ENCODE measurements at places on chromosomes 5 and 9. TPM values are rescaled to one million over a fixed set of nuclear protein-coding genes. Genes with fewer than 3 reads are reported as not detected.

- no peak for DNase-seq
Measured at GRCh38 chr5:132223861-132224260, 3.8 kb downstream of the P4HA2 start.

The DMGDH gene
- total RNA-seq: 3.1 TPM

The IRX1 gene
- 2.7 TPM for total RNA-seq

- DNase-seq: no peak
Measured at GRCh38 chr9:27408482-27408881, 111.5 kb upstream of the EQTN start.

DNA sequence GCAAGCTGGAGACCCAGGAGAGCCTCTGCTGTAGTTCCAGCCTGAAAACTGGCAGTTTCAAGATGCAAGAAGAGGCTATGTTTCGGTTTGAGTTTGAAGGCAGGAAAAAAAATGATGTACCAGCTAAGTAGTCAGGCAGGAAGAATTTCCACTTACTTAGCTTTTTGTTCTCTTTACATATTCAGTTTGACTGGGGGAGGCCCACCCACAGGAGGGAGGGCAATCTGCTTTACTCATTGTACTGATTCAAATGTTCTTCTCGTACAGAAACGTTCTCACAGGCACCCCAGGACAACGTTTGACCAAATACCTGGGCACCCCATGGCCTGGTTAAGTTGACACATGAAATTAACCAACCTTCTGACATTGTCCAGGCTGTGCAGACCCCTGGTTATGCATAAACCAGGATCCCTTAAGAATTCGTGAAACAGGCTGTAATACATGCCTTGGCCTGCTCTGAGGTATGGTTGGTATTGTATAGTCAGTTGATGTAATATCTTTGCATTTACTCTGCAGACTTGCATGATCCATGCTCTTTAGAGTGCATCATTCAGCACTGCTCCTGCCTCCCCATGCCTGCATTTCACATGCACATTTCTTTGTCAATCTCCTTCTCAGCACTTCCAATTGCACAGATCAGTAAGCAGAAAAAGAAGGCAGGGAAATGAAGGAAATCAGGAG is 687.1 kb downstream of the TAF11L14 start:
- DNase-seq: no peak

The CDH6 gene
- 2.1 TPM for total RNA-seq

The DMRT3 gene
- not detected for total RNA-seq

The PRRT1B gene
- not detected for total RNA-seq

- no peak for DNase-seq
Measured at GRCh38 chr5:35066260-35066795, 18.6 kb upstream of the AGXT2 start.

The ARHGEF39 gene
- 0.32 TPM for total RNA-seq

DNA sequence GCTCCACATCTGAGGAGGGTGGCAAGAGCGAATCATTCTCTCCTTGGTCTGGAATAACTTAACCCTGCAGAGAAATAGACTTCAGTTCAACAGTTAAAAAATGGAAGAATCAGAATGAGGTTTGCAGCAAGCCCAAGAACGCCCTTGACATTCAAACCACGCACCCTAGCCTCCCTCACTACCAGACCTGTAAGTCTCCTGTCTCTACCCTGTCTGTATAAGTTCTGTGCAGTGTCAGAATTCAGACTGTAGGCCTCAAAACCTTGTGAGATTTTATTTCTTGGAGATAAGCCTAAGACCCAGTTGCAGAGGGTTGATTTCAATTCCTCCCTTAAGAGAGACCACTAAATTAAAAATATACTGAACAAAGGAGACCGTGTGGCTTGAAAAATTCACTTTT is 35.8 kb upstream of the PLPP1 start:
- DNase-seq: no peak

GRCh38 chr5:37966871-37967270 is 127.0 kb upstream of the GDNF start:
- DNase-seq: no peak

GRCh38 chr9:95189251-95190098 is 128.0 kb downstream of the FANCC start:
- peak; percentile 84 for DNase-seq

The IDNK gene
- 3.4 TPM for total RNA-seq

DNA sequence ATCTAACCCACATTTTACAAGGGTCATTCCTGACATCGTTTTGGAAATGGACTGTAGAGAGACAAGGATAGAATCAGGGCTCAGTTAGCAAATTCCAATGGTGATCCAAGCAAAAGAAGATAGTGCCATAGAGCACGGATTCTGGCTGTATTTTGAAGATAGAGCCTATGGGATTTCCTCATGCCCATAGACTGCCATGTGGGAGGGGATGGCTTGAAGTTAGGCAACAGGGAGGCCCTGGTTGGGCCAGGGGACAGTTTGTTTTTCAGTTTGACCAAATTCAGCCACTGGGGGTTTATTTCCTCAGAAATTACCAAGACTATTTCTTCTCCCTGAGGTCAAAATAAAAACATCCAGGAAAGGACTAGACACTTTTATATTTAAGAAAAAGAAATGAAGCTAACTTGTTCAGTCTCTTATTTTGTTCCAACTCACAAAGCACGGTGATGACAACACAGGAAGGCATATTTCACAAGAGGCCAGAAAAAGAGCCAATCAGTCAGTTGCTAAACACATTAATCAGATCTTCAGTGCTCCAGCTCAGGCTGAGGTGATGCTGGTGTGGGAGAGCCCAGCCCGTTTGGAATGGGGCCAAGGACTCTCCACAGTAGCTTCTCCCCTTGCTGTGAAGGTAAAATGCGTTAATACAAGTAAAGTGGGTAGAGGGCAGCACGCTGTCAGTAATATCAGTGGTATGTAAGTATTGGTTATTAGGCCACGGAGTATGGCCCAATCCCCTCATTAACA is 4.4 kb upstream of the DCTN4 start:
- no peak for DNase-seq

DNA sequence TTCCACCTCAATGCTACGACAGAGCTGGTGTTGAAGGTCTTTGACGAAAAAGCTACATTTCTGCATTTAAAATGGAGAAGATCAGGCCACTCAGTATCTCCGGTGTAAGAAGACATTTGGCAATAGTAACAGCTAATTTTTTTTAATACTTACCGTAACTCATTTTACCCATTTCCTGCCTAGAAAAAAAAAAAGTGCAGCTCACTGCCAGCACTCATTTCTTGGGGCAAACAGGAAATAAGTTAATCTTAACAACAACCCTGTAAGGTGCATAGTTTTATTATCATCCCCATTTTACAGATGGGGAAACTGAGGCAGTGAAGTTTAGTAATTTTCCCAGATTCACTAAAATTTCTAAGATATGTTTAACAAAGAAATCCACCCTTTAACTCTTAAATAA is 27.4 kb upstream of the KCNMB1 start:
- DNase-seq: no peak

- DNase-seq: peak; percentile 6
Measured at GRCh38 chr5:1522601-1523479, 920 bp downstream of the LPCAT1 start.

GRCh38 chr5:16625096-16625495 is 8.3 kb upstream of the RETREG1 start:
- no peak for DNase-seq

DNA sequence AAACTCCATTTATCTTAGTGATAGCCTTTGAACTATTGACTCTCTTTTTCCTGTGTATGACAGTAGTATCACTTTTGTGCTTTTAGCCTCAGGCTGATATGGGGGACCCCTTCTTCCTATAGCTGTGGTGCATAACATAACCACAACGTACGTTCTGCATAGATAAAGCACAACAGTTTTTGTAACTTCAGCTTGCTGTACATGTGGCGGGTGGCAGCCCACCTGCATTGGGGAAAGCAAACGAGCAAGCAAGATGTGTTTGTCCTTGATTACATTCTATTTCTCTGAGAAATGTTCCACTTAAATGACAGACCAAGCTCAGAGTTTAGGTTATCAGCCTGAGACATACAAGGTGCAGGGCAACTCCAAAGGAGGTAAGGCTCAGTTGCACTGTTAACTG is 309.4 kb downstream of the KDM4C start:
- no peak for DNase-seq

The WWC1 gene
- total RNA-seq: 0.79 TPM

The SUSD3 gene
- total RNA-seq: 0.79 TPM

DNA sequence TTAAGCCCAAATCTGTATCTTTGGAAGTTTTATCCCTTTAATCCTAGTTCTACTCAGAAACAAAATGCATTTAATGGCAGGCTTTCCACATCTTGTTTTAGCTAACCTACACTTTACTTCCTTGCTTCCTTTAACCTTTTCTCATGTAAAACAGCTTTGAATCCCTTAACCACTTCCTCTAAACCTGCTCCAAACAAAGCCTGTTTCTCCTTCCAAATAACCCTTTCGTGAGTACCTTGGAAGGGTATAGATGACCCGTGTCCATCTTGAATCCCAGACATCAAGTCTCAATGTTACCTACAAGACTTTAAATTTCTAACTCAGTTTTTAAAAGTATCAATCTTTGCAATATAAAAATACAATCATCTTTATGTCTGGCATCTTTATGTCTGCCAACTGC is 78.4 kb downstream of the DROSHA start:
- no peak for DNase-seq

DNA sequence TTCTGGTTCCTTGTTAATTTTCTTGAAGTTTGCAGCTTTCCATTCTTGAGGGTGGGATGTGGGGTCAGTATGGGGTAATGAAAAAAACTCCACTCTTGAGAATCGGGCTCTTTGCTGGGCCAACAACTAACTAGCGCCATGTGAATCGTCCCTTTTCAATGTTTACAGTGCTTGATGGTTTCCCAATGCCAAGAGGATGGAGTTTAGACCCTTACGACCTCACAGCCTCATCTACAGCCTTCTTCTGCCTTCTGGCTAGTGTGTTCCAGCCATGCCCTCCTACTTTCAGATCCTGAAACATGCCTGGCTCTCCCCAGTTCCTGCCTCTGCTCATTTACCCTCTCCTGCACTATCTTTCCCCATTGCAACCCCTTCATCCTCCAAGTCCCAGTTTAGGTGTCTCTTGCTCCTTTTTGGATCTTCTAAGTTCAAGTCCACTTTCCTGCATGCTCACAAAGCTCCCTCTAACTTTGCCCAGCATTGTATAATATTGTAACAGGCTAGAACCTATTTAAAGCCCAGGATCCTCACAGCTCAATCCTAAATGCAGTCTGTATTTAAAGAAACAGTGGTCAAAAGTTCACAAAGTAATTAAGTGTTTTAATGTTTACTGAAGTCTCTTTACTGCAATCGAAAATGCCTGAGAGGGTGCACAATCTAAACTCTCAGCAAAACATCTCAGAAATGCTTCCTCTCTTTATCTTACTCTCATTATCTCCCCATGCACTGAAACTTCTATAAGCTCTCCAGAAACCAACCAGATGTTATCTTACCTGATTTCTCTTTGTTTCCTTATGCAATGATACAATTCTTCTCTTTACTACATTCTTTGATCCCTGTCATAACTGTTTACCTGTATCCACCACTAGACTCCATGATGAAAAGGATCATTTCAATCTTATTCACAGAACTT is 20.6 kb upstream of the CAST start:
- no peak for DNase-seq

The FOXD4L5 gene
- not detected for total RNA-seq

DNA sequence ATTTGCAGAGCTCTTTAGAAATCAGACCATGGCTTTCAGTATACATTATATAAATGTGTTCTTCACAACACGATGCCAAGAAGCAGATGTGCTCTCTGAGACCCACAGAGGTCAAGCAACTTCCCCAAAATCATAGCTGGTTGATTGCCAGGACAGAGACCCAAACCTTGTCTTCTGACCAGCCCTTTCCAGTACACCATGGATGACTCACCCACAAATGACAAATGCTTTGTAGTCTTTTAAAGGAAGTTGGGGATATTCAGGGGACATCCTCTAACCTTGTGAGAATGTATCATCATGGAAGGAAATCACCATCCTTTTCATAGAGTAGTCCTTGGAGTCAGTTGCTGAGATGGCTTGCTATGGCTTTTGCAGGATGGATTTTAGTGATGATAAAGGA is 30.1 kb downstream of the ZNF462 start:
- no peak for DNase-seq

DNA sequence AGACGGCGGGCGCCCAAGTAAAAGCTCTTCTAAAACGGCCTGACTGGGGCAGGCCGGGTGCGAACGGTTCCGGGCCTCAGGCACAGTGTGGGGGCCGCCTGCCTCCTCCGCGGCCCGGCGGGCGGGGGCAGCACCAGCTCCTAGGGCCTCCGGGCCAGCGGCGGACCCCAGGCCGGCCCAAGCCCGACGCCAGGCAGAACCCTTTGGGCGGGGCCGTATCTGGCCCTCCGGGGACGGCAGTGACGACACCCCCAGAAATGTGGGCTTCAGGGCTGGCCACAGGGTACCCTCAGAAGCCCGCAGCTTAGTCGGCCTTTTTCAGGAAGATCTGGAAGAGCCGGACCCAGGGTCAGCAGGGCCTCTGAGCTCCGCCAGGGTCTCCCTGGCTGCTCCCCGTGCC is 4.0 kb downstream of the LTC4S start:
- DNase-seq: no peak

DNA sequence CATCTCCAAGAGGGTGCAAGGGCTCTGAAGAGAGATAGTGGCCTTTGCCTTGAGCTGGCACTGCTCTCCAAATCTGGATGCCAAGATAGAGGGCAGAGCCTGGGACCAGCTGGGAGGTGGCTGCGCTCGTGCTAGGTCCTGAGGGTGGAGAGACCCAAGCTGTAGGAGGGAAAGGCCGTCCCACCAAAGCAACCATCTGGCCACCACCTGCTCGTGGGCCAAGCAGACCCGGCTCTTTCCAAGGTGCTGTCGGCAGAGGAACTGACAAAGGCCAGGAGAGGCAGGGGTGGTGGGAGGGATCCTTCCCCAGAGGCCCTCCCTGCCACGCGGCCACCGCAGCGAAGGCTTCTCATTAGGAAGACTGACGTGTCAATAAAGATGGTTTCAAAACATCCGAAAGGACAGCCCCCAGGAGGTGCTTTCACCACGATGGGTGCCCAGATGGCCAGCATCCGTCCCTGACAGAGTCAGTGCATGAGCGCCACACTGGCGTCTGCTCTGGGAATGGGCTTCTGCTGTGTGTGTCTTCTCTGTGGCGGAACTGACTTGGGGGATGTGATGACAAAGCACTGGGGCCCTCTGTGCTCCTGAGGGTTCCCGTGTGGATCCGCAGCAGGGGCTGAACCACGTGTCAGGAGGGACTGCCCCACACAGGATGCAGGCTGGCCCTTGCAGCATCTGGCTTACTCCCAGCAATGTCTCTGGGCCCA is 213.5 kb downstream of the FANCC start:
- DNase-seq: no peak

DNA sequence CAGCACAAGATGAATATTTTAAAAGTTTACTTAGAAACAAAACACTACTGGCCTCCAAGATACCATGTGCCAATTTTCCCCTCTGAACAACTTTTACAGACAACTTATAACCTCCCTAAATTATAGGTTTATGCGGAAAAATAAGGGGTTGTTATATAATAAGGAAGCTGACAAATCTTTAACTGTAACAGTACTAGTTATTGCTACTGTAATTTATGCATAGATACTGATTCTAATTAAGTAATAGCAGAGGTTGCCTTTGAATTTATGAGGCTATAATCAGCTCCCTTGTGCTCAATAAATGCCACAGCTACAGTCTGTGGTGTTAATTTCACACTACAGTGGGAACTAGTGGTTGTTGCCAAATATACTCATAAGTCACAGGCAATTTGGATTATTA is 291.3 kb upstream of the PCSK5 start:
- no peak for DNase-seq

The PLCXD3 gene
- 103 TPM for total RNA-seq

The CCNO gene
- total RNA-seq: not detected

The ELOVL7 gene
- total RNA-seq: 1.00 TPM

The HOMER1 gene
- total RNA-seq: 109 TPM

The SLC6A18 gene
- not detected for total RNA-seq

GRCh38 chr9:80651044-80651443 is 1038.3 kb downstream of the TLE1 start:
- DNase-seq: peak; percentile 6

Measured in heart right ventricle (tissue), 16 donors.